ENCODE measurements at places on chromosomes 7 and 10.

- H3K4me3 ChIP-seq: no peak overlapping the region
- H3K36me3 ChIP-seq: no peaks in the 10 kb centered on the region
- no peak overlapping the region for H3K27ac ChIP-seq
- H3K27me3 ChIP-seq: no peaks in the 10 kb centered on the region
Observed at GRCh38 chr10:106820579-106820978, 343.9 kb downstream of the SORCS1 start.

DNA sequence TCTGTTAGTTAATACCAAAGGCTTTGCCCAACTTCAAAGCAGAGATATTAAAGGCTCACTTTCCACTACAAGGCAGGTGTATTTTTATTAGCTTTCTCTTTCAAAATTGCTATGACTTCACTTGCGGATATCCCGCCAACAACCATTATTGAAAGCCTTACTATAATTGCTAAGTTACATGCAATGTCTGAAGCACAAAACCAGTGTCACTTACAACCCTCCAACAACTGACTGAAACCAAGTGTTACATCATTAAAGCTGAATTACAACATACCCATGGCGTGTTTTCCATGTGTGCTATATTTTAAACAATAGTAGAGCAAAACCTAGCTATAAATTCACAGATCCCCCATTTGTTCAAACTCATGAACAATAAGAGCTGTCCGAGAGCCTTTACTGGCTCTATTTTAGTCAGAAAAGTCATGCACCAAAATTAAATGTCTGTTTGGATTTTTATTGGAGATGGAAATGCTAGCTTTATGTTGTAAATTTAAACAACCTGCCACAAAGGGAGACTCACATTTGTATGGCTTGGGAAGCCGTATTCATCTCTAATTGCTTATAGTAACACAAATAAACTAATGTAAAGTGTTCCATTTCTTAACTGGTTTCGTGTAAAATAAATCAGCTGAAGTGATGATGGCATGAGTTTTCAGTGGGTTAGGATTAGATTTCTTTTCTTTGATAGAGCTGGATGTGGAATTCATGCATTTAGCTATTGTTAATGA, 227.1 kb downstream of the AGMO start:
- no peaks in the 10 kb centered on the region for H3K27me3 ChIP-seq
- H3K27ac ChIP-seq: no peak overlapping the region
- no peak overlapping the region for H3K4me3 ChIP-seq
- no peaks in the 10 kb centered on the region for H3K36me3 ChIP-seq
- no peak for DNase-seq

- H3K36me3 ChIP-seq: no peaks in the 10 kb centered on the region
- H3K4me1 ChIP-seq: no peaks in the 10 kb centered on the region
- no peak for DNase-seq
- no peaks in the 10 kb centered on the region for H3K27me3 ChIP-seq
Observed at GRCh38 chr10:88041243-88042159, 178.1 kb downstream of the PTEN start.

GRCh38 chr10:34475786-34476185, 339.3 kb downstream of the PARD3 start:
- no peak overlapping the region for H3K4me3 ChIP-seq
- H3K27ac ChIP-seq: no peak overlapping the region
- H3K4me1 ChIP-seq: no peaks in the 10 kb centered on the region
- no peaks in the 10 kb centered on the region for H3K27me3 ChIP-seq
- no peak for DNase-seq

DNA sequence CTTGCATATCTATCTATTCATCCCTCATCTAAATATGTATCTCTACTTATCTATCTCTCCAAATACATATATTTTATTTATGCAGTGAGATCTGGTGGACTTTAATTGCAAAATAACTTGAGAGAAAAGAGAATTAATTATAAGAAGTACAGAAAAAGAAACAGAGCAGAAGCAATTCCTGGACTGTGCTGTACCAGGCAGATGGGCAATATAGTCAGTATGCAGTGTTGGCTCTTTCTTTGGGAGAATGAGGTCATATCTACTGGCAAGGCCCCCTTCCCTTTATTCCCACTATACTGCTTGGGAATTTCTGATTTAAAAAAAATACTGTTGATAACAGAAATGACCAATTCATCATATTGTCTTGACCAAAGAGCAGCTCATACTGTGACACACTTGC, 49.0 kb upstream of the TOMM7 start:
- H3K36me3 ChIP-seq: no peaks in the 10 kb centered on the region
- no peak overlapping the region for H3K4me3 ChIP-seq
- no peak overlapping the region for H3K27ac ChIP-seq

- H3K4me1 ChIP-seq: no peaks in the 10 kb centered on the region
- no peak overlapping the region for H3K4me3 ChIP-seq
- no peak for DNase-seq
Observed at GRCh38 chr10:28890121-28890950, 213.0 kb downstream of the BAMBI start.

Data from Peyer's patch (tissue), 4 donors.